ENCODE measurements at places on chromosomes 6 and 20. TPM values are rescaled to one million over a fixed set of nuclear protein-coding genes. Genes with fewer than 3 reads are reported as not detected.

Gene TFEB
- total RNA-seq = 12.5 TPM

Gene OXT
- total RNA-seq = 0.79 TPM

Gene CCM2L
- not detected for total RNA-seq

Gene DEFB110
- not detected for total RNA-seq

Gene TBXT
- not detected for total RNA-seq

Gene PGC
- not detected for total RNA-seq

Gene NRSN1
- total RNA-seq = not detected

Gene TSPO2
- not detected for total RNA-seq

Gene PXMP4
- total RNA-seq = 8.4 TPM

- peak; percentile 19 for DNase-seq
Observed at GRCh38 chr20:24965065-24965919, 16.2 kb downstream of the CST7 start.

GRCh38 chr6:26170951-26171841 is 84.0 kb downstream of the HFE start:
- no peak for DNase-seq

DNA sequence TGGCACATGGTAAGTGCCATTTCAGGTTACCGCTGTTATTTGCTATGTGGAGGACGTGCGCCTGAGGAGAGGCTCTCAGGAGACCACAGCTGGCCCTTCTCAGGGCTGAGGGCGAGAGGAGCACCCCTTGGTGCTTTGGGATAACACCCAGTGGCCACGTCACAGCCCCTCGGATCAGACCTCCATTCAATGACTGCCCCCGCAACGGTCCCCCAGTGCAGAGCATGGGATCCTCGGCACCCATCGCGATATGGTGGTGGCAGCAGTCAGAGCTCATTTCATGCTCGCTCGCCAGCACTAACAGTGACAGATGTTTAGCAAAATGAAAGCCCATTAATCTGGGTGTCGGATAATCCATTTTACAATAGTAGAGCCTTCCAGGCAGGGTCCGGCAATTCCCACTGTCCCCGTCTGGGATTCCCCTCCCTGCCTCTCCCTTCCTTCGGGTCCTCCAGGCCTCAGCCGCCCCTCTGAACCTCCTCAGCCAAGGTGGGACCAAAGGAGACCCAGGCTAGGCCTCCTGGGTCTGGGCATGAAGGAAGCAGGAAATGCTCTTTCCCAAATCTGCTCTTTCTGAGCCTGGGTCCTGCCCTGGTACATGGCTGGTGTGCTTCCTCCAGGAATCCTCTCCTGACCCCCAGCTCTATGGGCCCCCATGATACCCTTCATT is 117.1 kb downstream of the GRM4 start:
- no peak for DNase-seq

DNA sequence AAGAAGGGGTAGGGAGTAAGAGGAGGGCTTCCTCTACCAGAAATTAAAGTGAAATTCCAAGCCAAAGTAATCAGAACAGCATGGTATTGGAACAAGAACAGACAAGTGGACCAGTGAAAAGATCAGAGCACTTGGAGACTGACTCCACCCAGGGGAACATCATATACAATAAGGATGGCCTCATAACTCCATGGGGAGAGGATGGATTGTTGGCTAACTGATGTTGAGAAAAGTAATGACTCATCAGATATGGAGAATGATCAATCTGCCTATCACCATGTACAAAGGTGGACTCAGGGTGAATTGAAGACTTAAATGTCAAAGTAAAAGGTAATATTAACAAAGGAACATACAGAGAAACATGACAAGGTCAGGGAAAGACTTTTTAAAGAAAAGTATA is 12.8 kb downstream of the SLC22A3 start:
- no peak for DNase-seq

- no peak for DNase-seq
Observed at GRCh38 chr6:132268209-132268608, 133.1 kb downstream of the MOXD1 start.

DNA sequence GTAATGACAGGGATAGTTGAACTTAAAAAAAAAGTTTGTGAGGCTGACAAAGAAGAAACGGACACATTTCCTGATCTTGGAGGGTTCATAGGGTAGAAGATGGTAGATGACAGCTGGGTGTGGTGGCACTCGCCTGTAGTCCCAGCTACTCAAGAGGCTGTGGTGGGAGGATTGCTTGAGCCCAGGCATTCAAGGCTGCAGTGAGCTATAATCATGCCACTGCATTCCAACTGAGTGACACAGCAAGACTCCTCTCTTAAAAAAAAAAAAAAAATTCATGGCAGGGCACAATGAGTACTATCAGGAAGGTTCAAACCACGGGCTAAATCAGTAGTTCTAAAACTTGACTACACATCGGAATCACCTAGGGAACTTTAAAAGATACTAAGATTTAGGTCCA is 2.0 kb upstream of the MICA start:
- DNase-seq = no peak

DNA sequence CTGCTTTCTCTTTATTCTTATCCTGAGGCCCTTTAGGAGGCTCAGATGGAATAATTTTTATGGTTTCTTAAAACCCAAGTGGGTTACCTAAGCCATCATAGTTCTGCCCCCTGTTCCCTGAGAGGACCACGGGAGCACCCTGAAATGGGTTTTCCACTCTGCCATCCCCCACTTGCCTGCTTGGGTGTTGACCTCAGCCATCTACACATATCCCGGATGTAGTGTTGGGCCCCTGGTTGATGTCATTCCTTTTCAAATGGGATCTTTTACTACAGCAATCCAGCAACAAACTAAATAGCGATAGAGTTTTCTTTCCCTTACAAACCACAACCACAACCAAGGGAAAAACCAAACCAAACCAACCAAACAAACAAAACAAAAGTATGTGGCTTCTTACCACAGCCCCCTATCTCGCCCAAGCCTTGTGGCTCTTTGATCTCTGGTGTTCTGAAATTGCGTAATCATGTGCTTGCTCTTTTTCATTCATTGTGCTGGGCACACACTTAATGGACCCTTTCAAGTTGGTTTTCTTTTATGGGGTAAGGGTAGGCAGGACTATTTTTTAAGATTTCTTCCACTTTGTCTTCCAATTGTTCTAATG is 154.9 kb downstream of the ESR1 start:
- peak; percentile 10 for DNase-seq

- no peak for DNase-seq
Observed at GRCh38 chr6:167125410-167125809, 2.5 kb downstream of the CCR6 start.

GRCh38 chr20:57048027-57048869 is 218.2 kb downstream of the BMP7 start:
- DNase-seq = no peak

DNA sequence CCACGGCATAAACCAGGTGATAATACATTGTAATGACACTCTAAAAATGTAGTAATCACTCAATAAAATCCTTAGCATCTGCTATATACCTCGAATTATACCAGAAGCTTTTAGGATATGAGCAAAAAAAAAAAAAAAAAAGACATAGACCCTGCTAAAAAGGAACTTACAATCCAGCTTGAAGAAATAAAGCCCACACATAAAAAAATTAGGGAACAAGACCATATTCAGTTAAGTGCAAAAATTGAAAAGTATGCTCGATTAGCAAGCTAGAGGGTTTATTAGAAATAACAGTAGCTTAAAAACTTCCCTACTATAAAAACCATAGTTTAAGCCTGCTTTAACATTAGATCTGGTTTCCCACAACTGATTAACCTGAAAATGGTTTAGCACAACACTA is 135.6 kb downstream of the GMPR start:
- no peak for DNase-seq

- no peak for DNase-seq
Observed at GRCh38 chr6:19153270-19153980, 683.7 kb upstream of the ID4 start.

- no peak for DNase-seq
Observed at GRCh38 chr20:1456300-1456699, 10.3 kb downstream of the NSFL1C start.

All from CD8-positive, alpha-beta memory T cell (primary cell).